SHP77 (cell line): ENCODE measurements at places on chromosomes 3 and 15.

DNA sequence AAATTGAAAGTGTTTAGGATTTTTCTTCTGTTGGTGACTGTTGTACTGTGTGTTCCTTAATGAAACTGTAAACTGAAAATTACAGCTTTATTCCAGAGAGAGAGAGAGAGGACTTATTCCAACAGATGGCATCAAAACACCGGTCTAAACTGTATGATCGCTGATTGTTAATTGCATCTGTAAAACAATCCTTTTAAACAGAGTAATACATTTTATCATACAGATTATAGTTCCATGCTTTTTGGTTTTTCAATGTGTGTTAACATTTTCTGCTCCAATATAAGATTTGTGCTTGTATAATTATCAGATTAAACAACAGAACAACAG, 289.7 kb upstream of the DNAJC19 start:
- DNase-seq: no peak

DNA sequence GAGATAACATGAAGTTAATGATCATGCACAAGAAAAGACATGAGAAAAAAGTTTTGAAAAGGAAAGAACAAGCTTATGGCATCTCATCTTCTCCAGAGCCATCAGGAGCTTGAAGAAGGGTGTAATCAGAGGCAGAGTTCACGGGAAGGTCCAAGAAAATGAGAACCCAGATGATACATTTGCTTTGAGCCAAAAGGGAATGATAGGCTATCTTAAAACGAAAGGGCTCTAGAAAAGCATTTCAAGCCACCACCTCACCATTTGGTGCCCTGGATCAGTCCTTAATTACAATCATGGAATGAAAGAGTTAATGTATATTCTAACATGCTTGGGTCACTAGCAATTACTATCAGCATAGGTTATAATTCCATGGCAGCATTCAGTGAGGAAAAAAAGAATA, 781.8 kb downstream of the ROBO1 start:
- no peak for DNase-seq

GRCh38 chr3:13066834-13067233, 6.4 kb downstream of the IQSEC1 start:
- DNase-seq: no peak

GRCh38 chr15:72285927-72286516, 13.7 kb upstream of the PARP6 start:
- DNase-seq: peak; percentile 1
